ENCODE measurements at places on chromosomes 2 and 18.

- DNase-seq: no peak
Observed at GRCh38 chr2:168635065-168635577, 167.3 kb upstream of the NOSTRIN start.

- no peak for DNase-seq
Observed at GRCh38 chr2:181573140-181573736, 83.7 kb downstream of the CERKL start.

DNA sequence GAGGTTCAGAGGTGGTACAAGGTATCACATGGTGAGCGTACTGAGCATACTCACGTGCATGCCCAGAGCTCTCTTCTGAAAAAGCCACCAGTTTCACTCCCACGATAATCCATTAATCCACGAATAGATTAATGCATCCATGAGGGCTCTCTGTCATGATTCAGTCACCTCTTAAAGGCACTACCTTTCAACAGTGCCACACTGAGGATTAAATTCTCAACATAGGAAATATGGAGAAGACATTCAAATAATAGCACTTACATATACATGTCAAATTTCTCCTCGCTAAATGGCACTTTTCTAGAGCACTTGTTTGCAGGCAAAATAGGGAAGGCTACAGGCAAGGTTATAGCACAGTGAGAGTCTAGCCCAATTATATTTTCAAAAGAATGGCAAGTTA, 825.9 kb downstream of the TRIB2 start:
- DNase-seq: no peak

DNA sequence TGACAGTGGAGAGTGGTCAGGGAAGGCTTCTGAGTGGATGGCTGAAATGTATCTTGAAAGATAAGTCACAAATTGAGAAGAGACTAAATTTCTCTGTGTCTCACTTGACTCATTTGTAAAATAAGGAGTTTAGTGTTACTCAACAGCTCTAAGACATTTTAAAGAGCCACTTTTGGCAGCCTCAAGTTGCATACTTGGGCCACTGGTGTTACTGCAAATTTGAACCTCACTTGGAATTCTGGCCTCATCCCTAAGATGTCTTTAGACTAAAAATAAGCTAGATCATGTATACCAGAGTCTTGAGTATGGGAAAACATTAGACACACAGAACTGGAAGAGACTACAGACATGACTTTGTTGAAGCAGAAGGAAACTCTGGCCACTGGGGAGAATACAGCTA, 4.5 kb upstream of the MTLN start:
- no peak for DNase-seq

GRCh38 chr2:208792766-208793165, 386.2 kb downstream of the PTH2R start:
- no peak for DNase-seq

DNA sequence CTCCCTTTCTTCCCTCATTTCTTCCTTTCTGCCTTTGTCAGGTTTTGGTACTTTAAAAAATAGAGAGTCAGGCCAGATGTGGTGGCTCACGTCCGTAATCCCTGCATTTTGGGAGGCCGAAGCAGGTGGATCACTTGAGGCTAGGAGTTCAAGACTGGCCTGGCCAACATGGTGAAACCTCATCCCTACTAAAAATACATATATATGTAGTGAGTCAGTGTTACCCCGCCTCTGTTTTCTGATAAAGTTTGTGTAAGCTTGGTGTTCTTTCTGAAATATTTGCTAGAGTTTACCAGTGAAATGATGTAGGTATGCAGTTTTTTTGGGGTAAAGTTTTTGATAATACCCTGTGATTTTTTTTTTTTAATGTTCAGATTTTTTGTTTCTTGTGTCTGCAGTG, 58.8 kb downstream of the DGKD start:
- no peak for DNase-seq

GRCh38 chr2:71235930-71236587, 9.2 kb upstream of the PAIP2B start:
- no peak for DNase-seq

- no peak for DNase-seq
Observed at GRCh38 chr2:145410086-145410485, 890.2 kb upstream of the ZEB2 start.

GRCh38 chr2:51516667-51517066, 484.7 kb upstream of the NRXN1 start:
- DNase-seq: no peak

- no peak for DNase-seq
Observed at GRCh38 chr2:185255566-185255965, 483.0 kb upstream of the FSIP2 start.

GRCh38 chr2:138071720-138072719, 107.7 kb downstream of the HNMT start:
- no peak for DNase-seq

DNA sequence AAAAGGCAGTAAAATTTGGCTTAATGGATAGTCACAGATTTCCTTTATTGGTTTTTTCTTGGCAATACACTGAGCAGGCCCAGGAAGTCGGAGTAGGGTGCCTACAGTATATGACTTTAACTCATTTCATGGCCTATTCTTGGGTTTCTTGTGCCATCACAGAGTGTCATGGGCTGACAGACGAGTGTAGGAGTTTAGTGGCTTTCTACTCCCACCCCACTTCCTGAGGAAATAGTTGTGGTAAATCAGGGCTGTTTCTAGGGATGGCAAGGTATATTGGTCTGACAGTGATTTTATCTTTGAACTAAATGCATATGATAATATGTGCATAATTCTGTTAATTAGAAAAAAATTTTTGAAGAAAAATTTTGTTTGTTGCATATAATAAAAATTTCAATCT, 100.1 kb downstream of the PLCL1 start:
- no peak for DNase-seq

DNA sequence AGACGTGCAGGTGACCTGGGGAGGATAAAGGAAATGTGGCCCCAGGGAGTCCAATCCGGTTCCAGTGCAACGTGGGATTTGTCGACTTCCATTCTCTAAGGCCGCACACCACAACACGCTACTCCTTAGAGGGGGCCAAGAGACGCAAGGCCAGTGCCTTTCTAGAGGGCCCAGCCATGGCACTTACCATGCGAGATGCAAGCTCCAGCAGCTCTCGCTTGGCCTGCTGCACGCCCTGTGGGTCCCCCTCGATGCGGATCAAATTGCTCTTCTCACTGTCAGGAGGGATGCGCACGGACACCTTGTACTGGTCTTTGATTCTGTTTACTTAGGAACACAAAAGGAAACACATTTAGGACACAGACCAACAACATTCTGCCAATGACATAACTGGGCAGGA, 61.2 kb downstream of the ANO7 start:
- DNase-seq: no peak

- no peak for DNase-seq
Observed at GRCh38 chr2:227717687-227718567, at the start of gene SLC19A3. Gene SLC19A3 (minus strand): TSS chr2:227718028. CDS start chr2:227702318, 15,710 bp downstream.

- DNase-seq: no peak
Observed at GRCh38 chr2:219621935-219622334, 5.5 kb upstream of the SLC4A3 start.

- no peak for DNase-seq
Observed at GRCh38 chr2:85886590-85886989, 2.2 kb downstream of the ST3GAL5 start.

DNA sequence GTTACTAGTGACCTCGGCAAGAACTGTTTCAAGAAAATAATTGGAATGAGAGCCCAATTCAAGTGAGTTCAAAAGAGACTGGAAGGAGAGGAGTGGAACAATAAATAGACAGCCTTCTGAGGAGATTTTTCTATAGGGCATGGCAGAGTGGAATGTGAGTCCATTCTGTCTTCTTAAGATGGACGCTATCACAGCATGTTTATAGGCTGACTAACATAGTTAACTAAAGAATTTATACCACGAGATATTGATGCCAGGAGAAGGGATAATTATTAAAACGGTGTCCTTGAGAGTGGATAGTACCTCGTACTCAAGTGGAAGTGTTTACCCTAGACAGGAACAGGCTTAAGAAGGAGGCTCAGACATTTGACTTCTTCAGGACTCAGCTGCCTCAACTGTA, 143.5 kb upstream of the RBBP8 start:
- no peak for DNase-seq

DNA sequence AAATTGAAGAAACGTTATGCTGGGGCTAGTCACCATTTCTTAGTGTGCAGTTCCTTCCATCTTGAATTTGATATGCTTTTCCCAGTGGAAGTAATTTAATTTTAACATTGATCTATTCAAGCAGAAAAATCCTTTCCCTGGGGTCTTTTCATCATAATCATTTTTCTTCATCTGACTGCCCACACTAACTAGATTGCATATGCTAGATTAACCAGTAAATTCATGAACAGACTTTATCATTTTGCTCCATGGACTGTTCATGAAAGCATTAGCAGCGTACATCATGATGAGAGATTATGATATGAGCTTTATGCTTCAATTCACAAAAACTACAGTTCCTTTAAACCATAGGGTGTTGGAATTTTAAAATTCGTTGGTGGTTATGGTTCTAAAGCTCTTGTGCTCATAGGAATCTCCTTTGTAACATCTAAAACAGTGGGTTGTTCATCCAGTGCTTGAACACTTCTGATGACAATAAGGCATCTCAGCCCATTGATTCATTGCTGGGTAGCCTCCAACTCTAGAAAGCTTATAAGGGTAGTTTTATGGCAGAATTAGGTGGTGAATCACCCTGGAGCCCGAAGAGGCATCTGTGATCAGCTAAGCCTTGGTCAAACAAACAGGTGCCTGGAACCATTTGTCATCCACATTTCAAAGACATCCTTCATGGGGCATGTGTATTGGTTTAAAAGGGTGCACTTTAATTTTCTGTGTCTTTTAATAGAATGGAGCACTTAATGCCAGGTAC, 77.2 kb upstream of the NDUFV2 start:
- no peak for DNase-seq

DNA sequence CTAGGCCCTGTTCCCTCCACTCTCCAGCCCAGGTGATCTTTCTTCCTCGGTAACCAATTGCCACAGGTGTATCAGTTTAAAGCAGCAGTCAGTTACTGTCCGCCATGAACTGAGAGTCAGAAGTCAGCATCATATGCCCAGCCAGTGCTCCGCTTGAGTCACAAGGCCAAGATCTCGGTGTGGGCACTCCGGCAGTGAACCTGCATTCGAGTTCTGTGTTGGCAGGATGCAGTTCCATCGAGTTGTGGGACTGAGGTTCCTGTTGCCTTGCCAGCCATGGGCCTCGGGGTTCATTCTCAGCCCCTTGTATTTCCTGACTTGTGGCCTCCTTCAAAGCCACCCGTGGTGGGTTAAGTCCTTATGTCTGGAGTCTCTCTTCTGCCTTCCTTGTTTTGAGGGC, 3.1 kb upstream of the TMEM185B start:
- no peak for DNase-seq

GRCh38 chr2:58769111-58769863, 528.2 kb upstream of the FANCL start:
- DNase-seq: no peak

- DNase-seq: no peak
Observed at GRCh38 chr2:73000808-73001570, 70.5 kb downstream of the SFXN5 start.

GRCh38 chr2:173130496-173131465, 55.1 kb downstream of the MAP3K20 start:
- no peak for DNase-seq

All from activated T-helper 1 cell treated with anti-CD3 and anti-CD28 coated beads, Interleukin-2, amount 50 U/mL, for 16 hours (primary cell).